ENCODE measurements at places on chromosomes 3 and 15. TPM values are rescaled to one million over a fixed set of nuclear protein-coding genes. Genes with fewer than 3 reads are reported as not detected.

- DNase-seq, result no peak
These were observed 37.7 kb upstream of the SEC61A1 start for GRCh38 chr3:128014548-128014947.

The C2CD4A gene
- 0.15 TPM for total RNA-seq

DNA sequence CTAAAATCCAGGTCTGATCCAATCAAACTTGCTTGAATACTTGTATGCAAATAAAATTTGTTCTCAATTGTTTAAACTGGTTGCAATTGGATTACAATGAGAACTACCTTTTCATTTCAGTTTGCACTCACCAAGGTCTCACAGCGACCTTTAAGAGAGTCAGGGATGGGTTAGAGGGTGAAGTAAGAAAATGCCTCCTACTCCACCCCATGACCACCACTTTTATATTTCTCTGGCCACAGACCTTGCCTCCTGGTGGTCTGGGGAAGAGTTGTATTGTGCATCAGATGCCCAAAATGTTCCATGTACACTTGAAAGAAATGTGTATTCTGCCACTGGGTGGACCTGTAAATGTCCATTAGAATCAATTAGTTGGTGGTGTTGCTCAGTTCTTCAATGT lies 16.4 kb upstream of the THSD4 start:
- DNase-seq, result no peak

GRCh38 chr3:188759336-188760005 lies 412.3 kb upstream of the TPRG1 start:
- no peak for DNase-seq

The ITGB5 gene
- total RNA-seq, result 105 TPM

- no peak for DNase-seq
These were observed 8.2 kb downstream of the OSBPL11 start for GRCh38 chr3:125587039-125587648.

GRCh38 chr3:184405075-184406030 lies 25.5 kb downstream of the CHRD start:
- no peak for DNase-seq

The HES1 gene
- 34.3 TPM for total RNA-seq

The KLHL6 gene
- total RNA-seq, result 17.9 TPM

DNA sequence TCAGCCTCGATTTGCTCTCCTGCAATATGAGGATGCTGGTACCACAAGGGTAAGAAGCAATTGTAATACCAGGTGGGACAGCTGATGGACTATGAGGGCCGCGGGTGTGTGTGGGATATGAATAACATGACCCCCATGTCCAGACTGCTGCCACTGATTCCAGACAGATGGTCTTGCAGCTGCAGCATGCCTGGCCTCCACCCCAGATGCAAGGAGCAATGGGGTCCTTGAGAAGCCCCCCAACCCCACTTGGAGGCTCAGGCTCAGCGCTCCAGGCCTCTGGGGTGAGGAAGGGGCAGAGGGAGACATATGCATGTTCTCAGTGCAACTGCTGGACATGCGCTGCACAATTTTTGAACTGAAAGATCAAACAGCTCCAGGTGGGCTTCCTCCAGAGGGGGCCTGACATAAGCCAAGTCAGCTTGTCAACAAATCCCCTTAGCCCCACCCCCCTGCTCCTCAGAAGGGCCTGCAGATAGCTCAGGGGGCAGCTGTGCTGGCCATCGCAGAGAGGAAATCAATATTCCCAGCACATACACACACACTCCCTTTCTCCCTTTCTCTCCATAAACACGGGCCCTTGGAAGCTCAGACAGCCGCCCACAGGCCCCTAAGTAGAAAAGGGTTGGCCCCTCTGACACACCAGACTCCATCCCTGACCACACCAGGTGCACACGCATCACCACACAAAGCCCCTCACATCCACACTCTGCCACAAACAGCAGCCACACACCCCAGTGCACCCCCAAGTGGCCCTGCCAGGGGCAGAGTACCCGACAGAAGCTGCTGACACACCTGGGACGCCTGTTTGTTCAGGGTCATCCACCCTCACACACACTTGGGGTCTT lies 107.0 kb downstream of the IQSEC1 start:
- DNase-seq, result no peak

GRCh38 chr3:23175341-23176083 lies 27.6 kb upstream of the UBE2E2 start:
- no peak for DNase-seq

Measured in upper lobe of left lung (tissue), 6 donors.